ENCODE measurements at places on chromosomes 16 and 17.

DNA sequence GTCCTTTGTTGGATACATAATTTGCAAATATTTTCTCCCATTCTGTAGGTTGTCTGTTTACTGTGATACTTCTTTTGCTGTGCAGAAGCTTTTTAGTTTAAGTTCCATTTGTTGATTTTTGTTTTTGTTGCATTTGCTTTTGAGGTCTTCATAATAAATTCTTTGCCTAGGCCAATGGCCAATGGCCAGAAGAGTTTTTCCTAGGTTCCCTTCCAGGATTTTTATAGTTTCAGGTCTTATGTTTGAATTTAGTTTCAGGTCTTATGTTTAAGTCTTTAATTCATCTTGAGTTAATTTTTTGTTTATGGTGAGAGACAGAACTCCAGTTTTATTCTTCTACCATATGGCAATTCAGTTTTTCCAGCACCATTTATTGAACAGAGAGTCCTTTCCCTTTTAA, 90.1 kb upstream of the GOT2 start:
- no peak for DNase-seq

- no peak for DNase-seq
Measured at GRCh38 chr16:68265078-68265920, 973 bp downstream of the SLC7A6 start.

- DNase-seq = no peak
Measured at GRCh38 chr17:14078027-14078426, 8.7 kb downstream of the COX10 start.

- DNase-seq = no peak
Measured at GRCh38 chr16:26186091-26186615, 494.4 kb downstream of the HS3ST4 start.

- DNase-seq = no peak
Measured at GRCh38 chr17:4945176-4945943, 3.0 kb downstream of the PFN1 start.

DNA sequence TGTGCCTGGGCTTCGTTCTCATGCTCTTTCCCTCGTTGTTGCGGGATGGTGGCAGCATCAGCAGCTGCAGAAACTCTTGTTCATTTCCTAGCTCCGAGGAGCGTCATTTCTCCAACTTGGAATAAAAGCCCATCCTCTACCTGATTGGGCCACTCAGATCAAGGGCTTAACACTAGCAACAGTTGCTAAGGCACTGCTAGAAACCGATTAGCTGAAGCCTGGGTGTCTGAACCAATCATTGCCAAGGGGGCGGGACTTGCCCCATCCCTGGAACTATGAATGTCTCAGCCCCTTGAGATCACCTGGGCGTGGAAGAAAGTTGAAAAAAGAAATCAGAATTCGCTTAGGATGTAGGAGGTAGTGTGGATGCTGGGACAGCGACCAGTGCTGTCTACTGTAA, 145.3 kb downstream of the FOXL1 start:
- DNase-seq = no peak

Measured in NCI-H1417 treated with DMSO at 0.1 percent for 48 hours (cell line).